ENCODE measurements at places on chromosomes 5 and 9.

GRCh38 chr5:44389823-44390143, 563 bp upstream of the FGF10 start:
- DNase-seq = no peak

GRCh38 chr9:82558855-82559630, 503.9 kb downstream of the RASEF start:
- DNase-seq = no peak

DNA sequence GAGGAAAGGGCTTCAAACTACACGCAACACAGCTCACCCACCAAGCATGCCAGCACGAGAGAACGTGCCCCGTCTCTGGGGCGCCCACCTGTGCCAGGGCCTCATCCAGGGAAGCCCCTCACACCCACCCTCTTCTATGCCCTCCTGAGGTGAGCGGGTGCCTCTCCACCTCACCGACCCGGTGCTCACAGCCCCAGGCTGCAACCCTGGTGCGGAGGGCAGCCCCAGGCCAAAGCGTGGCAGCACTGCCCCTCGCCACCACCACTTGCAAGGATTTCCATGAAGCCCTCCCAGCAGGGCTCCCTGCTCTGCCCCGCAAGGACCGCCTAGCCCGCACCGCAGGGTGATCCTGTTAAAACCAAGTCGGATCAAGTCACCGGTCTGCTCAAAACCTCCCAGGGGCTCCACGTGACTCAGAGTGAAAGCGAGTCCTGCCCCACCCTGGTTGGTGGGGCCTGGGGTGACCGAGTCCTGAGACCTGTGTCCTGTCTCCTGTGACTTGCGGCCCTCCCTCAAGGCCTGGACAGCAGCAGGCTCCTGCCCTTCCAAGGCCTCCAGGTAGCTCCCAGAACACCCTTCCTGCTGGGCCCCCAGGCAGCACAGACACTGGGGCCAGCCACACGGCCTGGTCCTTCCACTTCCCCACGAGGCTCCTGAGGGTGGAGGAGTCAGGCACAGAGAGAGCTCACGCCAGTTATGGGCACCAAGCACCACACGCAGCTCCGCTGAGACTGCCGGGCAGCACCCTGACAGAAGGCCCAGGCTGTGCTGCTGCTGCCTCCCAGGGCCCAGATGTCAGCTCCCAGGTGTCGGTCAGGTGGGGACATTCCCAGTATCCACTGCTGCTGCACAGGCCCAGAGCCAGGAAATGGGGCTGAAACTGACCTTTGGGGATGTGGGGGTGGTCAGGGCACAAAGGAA, 12.7 kb downstream of the BRD3 start:
- DNase-seq = no peak

DNA sequence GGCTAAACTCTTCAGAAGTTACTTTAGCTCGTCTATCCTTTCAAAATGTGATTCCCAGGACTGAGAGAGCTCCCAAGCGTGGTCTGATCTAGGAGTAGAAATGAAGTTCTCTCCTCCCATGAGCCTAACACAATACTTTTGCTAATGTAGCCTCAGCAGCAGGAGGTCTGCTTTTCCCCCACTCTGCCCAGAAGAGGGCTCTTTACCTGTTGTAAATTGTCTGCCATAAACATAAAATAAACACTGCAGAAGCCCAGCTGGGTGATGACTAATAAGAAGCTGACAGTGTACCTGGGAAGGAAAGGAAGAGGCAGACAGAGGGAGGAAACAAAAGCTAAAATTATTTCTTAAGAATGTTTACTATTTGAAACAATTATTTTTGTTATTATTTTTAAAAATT, 15.4 kb downstream of the SLC36A3 start:
- no peak for DNase-seq

DNA sequence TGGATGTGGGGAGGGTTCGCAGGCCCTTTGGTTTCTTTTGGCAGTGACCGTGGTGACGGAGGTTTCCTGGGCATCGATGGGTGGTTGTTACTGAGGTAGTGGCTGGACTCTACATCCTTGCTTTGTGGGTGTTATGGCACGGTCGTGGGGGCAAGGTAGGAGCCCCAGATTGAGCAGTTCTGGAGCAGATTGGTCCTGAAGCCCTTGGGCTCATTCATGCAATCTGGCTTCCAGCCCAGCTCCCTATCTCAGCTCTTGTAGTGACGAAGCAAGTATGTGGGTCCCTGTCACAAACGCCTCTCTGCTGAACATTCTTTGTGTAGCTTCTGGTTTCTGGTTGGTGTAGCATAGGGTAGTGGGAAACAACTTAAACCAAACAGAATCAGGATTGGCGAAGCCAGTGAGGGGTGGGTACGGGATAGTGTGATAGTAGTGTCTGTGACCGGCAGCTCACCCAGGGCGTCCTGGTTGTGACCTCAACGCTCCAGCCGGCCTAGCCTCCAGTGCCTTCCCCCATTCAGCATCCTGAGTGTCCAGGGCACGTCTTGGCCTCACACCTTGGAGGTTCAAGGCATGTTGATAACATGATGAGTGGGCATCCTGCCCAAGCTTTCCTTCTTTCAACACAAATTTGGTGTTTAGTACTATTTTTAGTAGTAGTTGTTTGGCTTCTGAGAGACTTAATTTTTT, 2.9 kb downstream of the NDUFS6 start:
- DNase-seq = no peak

DNA sequence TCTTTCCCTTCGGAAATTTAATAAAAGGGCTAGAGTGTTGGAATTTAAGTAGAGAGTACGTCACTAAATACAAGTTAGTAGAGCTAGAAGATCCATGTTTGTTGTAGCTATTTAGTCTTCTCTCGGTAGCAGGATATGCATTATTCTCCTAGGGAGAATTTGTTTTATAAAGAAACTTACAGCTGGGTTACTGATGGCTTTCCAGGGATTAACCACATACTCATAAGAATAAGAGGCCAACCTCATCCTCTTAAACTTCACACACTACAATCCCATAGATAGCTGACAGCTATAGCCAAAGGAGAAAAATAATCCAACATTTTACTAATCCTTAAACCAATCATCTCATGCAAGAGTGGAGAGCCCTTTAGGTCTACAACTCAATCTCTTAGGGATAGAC, 43.0 kb downstream of the TLE1 start:
- no peak for DNase-seq

- DNase-seq = peak; percentile 12
These were observed 42.0 kb downstream of the ITK start for GRCh38 chr5:157222506-157223230.

GRCh38 chr9:133476036-133476931, 2.6 kb downstream of the SLC2A6 start:
- DNase-seq = no peak

GRCh38 chr5:147465747-147466146, 44.1 kb downstream of the DPYSL3 start:
- no peak for DNase-seq

- no peak for DNase-seq
These were observed 38.6 kb upstream of the PCSK5 start for GRCh38 chr9:75851917-75852316.

- DNase-seq = no peak
These were observed 158.6 kb downstream of the RFX3 start for GRCh38 chr9:3367185-3367584.

- peak; percentile 89 for DNase-seq
These were observed 77.3 kb downstream of the MAMDC2 start for GRCh38 chr9:70120834-70121510.

DNA sequence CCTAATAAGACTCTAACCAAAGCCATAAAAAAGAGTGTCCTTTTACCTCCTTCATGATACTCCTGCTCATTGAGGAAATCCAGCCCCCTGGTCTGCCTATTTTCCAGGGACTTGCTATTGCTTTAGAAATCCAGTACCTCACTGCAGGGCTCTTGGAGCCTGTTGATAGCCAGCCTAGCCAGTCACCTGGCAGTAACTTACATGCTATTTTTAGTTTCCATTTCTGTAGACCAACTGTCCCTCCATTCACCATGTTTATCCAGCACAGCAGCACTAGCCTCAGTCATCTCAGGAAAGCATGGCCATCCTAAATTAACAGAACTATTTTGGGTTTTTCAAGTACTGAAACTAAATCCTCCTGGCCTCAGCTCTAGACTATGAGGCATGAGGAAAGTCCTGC, 91.5 kb upstream of the PHF24 start:
- no peak for DNase-seq

DNA sequence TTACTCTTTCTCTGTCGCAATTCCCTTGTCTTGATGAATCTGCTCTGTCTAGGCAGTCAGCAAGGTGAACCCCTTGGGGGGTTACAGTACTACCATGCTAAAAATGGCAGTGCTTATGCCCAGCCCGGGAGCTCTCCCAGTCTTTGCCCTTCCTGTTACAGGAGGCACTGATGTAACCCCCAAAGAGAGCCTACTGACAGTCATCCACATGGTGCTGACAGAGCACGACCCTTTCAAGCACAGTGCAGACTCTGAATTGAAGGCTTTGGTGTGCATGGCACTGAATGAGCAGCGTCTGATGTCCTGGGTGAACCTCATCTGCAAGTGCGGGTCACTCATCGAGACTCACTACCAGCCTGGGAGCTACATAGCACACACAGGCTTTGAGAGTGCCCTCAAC, 34.5 kb upstream of the SLC36A2 start:
- DNase-seq = no peak

DNA sequence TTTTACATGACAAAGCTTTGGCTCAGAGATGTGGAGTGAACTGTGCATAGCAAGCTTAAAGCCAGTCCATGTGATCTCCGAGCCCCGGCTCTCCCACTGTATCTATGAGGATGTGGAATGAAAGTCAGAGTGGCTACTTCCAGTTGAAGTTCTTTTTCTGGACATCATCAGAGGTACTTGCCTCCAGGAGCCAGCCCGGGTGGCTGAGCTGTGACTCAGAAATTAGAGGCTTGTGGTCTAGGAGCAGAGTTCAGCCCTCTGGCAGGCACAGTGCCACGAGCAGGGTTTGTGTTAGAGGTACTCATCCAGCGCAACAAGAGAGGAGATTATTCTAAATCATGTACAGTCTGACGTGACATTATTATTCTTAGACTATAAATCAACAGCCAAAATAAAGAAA, 322.5 kb downstream of the CDK5RAP2 start:
- no peak for DNase-seq

DNA sequence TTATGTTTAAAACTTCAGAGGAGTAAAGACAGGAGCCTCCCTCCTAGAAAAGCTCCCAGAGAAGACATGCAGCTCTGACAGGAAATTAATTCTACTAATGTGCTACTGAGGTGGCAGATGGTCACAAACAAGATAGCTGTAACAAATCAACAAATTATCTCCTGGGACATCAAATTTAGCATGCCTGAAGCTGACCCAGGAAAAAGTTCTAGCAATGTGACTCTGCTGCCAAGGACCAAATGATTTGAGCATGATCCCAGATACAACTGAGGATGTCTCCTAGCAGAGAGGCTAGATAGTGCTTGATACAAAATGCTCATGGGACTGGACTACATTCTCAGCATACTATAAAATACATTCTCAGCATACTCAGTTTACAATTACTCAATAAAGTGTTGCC, 413.5 kb upstream of the SMC2 start:
- no peak for DNase-seq

DNA sequence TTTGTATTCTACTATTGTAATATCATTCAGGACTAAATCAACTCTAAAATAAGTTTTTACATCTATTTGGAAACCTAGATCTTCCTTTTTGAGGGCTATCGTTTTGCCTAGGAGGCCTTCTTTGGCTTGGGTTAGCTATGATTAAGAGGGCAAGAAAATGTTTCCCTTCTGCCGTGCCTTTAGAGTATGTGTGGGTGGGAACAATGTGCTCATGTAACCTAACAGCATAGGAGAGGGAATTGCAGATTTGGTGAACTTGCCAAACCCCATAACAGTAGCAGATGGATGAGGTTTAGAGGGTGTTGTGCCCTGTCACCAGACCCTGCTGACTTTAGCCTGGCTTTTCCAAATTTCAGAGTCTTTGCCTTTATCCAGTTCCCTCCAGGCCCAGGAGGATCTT, 339.0 kb downstream of the ADGRV1 start:
- no peak for DNase-seq

GRCh38 chr9:129868023-129868871, 33.0 kb downstream of the USP20 start:
- no peak for DNase-seq

DNA sequence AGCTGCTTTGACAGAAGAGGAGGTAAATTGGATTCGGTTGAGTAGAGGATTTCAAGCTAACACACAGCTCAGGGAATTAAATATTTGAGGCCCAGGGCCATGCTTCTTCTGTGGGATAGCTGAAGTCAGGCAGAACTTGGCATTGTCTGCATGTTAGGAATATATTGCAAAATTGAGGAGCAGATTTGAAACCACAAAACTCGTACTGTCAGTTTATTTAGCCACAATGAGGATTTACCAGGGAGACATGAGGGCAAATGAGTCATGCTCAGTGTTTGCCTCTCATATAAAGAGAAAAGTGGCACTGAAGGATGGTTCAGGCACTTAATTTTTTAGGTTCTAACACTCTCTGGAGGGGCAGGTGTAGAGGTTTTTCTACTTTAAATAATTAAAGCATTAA, 83.0 kb upstream of the PRLR start:
- no peak for DNase-seq

- no peak for DNase-seq
These were observed 64.0 kb downstream of the SECISBP2 start for GRCh38 chr9:89382026-89382986.

- no peak for DNase-seq
These were observed 253.4 kb downstream of the TRPM3 start for GRCh38 chr9:70868041-70868440.

DNA sequence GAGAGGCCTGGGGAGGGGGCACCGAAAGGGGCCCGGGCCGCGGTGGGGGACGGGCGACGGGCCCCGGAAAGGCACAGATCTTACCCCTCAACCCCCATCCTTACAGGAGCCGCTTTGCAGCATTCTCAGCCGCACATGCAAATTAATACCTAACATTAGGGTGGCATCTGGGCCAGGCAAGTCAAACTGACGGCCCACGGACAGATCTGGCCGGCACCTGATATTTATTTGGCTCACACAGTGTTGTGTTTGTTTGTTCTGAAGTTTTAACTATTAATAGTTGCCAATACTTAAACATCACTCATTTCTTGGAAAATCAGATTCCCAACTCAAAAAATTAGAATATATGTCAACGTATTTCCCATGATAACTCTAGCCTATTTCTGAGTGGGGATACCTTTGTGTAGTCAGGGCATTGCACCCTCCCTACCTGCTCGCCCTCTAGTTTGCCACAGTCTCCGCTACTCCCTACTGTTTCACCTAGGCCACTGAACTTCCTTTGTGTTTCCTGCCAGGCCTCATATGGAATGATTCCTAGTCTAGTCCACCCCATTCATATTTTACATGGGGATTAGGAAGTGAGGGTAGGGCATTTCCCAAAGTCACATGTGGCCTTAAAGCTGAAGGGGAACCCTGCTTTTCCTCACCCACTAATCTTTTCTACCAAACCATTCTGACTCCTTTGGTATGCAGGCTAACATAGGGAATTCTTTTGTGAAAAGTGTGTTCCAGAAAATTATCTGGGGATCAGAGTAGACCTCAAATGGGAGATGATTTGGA, 71.9 kb upstream of the LARP1 start:
- DNase-seq = no peak
